Astrocyte of the cerebellum (primary cell): ENCODE measurements at places on chromosomes 11 and 22.
A peak's percentile ranks its signal among the peaks of the same experiment; 100 is the strongest.

DNA sequence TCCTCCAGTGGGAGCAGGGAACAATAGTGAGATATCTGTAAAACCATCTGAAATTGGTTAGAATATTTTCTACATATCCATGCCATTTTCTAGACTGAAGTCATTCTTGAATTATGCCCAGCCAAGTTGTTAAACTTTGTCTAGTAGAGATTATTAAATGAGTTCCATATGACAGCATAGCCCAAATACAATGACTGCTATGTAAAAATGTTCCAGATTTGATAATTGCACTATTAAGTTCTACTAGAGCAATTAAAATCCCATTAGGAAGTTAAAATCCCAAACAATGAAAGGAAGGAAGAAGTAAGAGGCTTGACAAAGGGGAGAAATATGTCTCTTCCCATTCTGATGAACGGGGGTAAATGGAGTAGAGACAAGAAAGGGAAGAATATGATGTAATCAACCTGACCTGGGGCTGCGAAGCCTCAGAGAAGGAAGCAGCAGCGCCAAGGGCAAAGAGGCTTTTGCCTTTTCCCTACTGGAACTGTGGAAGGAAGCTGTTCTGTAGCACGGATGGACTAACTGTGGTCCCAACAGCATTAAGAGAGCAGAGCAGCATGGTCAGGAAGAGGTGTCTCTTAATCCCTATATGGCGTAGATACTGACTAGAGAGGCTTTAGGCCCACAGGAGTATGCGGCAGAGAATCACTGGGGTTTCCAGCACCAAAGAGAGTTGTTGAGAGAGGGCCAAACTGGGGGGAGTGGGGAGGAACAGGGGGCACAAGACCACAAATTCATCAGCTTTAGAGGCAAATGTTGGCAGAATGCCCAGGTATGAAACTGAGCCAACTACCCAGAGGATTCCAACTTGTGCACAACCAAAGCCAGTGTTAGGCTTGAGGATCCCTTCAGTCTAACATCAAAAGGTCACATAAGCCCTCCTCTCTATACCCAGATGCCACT lies 26.7 kb downstream of the RRP8 start:
- DNase-seq: peak; percentile 84

- DNase-seq: no peak
These were observed 5.8 kb upstream of the PAMR1 start for GRCh38 chr11:35531246-35531645.

DNA sequence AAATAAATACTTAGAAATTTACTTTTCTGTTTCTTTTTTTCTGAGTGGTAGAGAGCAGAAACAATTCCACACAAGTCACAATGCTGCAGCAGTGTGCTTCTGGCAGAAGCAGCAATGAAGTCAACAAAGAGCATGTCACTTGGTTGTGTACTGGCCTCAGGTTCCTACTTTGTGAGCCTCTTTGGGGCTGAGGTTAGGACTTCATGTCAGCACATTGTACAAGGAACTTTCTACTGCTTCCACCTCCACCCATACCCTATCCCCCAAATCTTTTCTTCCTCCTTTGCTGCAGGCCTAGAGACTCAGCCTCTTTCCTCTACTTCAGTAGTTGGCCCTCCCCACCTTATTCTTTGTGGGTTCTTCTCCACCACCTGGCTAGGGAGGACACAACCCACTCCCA lies 252.7 kb upstream of the PITPNB start:
- no peak for DNase-seq

GRCh38 chr22:33726294-33726734 lies 194.0 kb downstream of the LARGE1 start:
- no peak for DNase-seq

DNA sequence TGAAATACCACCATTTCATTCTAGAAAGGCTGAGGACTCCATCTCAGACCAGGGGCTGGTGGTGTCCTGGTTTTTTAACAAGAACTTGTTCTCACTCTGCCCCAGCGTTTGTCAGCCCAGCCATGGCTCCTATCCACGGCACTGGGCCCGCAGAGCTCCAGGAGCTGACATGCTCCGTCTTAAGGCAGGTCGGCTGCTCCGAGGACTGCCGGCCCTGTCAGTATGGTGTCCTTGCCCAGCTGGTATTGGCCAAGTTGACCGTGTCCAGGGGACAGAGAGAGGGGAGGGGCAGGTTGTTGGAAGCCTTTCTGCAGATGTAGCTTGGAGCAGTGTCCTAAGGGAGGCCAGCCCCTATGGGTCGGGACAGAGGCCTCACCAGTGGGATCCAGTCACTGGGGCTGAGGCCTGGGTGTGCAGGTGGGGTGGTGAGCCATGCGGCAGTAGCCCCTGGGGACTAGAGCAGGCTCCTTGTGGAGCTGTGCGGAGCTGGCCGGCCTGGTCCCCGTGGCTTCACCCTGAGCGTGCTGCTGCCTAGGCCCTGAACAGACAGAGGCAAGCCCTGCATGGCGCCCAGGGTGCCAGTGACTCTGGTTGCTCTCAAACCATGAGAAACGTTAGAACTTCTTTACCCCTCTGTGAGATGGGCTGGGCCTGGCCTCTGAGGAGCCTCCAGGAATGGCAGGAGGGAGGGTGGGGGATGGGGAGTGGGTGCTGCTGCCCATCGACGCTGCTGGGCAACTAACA lies 39.9 kb upstream of the KCNQ1OT1 start:
- DNase-seq: no peak

GRCh38 chr11:12066056-12066798 lies 44.2 kb upstream of the MICAL2 start:
- DNase-seq: no peak
